MM.1S (cell line): ENCODE measurements at places on chromosomes 12 and 14.
A peak's percentile ranks its signal among the peaks of the same experiment; 100 is the strongest.

DNA sequence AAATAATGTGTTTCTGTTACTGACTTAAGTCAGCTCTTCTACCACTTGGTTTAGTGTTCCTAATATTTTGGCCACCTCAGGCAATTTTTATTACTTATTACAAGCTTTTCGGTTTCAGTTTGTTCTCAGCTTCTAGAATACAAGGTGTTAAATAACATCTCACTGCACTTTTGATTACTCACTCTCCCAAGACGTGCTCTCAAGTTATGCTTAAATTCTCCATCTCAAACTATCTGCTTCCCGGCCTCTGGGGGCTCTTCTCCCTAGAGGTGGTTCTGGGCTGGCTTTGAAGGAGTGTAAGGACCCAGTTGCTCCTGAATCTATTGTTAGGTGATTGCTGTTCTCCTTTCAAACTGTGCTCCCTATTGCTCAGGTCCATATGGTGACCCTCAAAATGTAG, 193.9 kb upstream of the DDHD1 start:
- no peaks in the 10 kb centered on the region for H3K4me1 ChIP-seq
- H3K4me3 ChIP-seq: no peak overlapping the region
- no peak overlapping the region for H3K27ac ChIP-seq

GRCh38 chr12:13444076-13444475, 247.6 kb downstream of the EMP1 start:
- H3K4me3 ChIP-seq: no peak overlapping the region
- no peaks in the 10 kb centered on the region for H3K4me1 ChIP-seq
- DNase-seq: no peak
- H3K36me3 ChIP-seq: no peaks in the 10 kb centered on the region
- no peak overlapping the region for H3K27ac ChIP-seq

DNA sequence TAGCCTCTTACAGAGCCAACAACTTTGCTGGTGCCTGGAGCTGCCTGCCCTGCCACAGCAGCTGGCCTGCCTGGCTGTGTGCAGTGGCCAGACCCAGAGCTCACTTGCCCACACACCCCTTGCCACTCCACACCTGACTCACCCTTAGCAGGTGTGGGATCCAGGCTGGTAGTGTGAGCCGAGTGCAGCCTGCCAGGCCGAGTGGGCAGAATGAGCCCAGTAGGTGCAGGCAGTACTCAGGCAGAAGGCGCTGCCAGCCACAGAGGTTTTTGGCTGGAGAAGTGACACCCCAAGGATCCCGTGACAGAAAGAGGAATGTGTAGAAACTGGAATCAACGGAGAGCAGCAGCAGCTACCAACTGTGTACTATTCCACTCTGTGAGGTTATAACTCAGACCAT, 29.8 kb upstream of the PYGL start:
- no peaks in the 10 kb centered on the region for H3K36me3 ChIP-seq
- no peak overlapping the region for H3K4me3 ChIP-seq
- H3K27me3 ChIP-seq: no peaks in the 10 kb centered on the region
- no peak for DNase-seq
- no peak overlapping the region for H3K27ac ChIP-seq

- H3K4me1 ChIP-seq: no peaks in the 10 kb centered on the region
- no peak for DNase-seq
- H3K27ac ChIP-seq: no peak overlapping the region
- no peaks in the 10 kb centered on the region for H3K27me3 ChIP-seq
Measured at GRCh38 chr14:97641827-97642226, 844.6 kb downstream of the VRK1 start.

DNA sequence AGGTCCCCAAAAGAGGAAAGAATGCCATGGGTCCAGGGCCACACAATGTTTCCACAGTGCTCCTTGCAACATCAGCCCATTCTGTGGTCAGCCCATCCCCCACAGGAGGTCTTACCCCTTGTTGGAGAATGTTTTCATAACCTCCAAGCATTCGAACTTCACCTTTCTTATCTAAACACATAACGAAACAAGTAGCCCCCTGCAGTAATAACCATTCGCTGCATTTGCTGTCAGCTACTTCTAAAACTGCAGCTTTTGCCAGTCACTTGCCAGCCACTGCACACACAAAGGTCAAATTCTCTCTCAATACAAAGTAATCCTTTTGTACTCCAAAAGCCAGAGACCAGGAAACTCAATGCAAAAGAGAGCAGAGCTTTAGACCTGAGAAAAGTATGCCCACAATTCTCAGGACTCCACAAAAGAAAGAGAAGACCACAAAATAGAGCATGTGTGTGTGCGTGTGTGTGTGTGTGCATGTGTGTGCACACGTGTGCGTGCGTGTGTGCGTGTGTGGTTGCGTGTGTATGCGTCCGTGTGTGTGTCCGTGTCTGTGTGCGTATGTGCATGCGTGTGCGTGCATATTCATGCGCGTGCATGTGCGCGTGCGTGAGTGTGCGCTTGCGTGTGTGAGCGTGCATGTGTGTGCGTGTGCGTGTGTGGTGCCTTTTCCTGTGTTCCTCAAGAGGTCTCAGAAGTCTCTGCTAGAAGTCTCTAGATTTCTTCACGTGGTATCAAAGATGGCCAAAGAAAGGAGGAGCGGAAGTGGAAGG, 31.7 kb upstream of the NINJ2 start:
- no peaks in the 10 kb centered on the region for H3K4me1 ChIP-seq
- no peaks in the 10 kb centered on the region for H3K27me3 ChIP-seq
- H3K4me3 ChIP-seq: no peak overlapping the region
- H3K36me3 ChIP-seq: no peaks in the 10 kb centered on the region

GRCh38 chr12:50220363-50220995, 53.3 kb upstream of the CERS5 start:
- H3K4me3 ChIP-seq: no peak overlapping the region
- no peaks in the 10 kb centered on the region for H3K36me3 ChIP-seq
- H3K27me3 ChIP-seq: no peaks in the 10 kb centered on the region
- peaks cover 11% of the 10 kb centered on the region for H3K4me1 ChIP-seq
- peak overlapping the region; percentile 37; the same call in 1 of the 2 replicates for H3K27ac ChIP-seq

- peak; percentile 78 for DNase-seq
Measured at GRCh38 chr12:58540480-58541299, 379.6 kb downstream of the LRIG3 start.
